ENCODE measurements at places on chromosomes 2 and 18.

DNA sequence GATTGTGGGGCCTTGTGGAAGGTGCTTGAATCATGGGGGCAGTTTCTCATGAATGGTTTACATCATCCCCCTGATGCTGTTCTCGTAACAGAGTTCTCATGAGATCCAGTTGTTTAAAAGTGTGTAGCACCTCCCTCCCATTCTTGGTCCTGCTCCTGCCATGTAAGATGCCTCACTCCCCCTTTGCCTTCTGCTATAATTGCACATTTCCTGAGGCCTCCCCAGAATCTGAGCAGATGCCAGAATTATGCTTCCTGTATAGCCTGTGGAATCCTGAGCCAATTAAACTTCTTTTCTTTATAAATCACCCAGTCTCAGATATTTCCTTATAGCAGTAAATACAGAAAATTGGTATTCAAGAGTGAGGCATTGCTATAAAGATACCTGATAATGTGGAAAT is 15.6 kb upstream of the WDR75 start:
- DNase-seq = no peak

DNA sequence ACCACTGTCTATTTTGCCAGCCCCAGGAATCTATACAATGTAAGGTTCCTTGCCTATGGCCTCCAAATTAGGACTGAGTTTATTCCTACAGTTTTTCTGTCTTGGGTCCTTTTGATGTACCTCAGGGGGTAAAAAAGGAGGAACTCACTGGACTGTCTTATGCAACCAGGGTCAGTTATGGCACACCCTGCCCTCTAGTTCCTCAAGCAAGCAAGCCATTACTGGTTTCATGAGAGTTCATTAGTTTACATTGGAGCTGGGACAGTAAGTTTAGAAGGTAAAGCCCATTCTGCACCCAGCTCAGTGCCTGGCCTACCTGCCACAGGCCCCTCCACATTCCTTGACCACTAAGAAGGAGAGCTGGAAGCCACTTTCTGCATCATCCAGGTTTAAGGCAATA is 68.7 kb upstream of the WIPF1 start:
- no peak for DNase-seq

- DNase-seq = no peak
Measured at GRCh38 chr2:219071131-219071816, 10.6 kb upstream of the IHH start.

GRCh38 chr2:159468257-159468656 is 148.1 kb downstream of the BAZ2B start:
- DNase-seq = no peak

GRCh38 chr18:2900684-2901422 is 54.0 kb downstream of the EMILIN2 start:
- DNase-seq = no peak

- DNase-seq = no peak
Measured at GRCh38 chr2:233250985-233251305, 528 bp upstream of the ATG16L1 start.

GRCh38 chr2:137118140-137118539 is 352.8 kb downstream of the THSD7B start:
- DNase-seq = no peak

GRCh38 chr18:74446178-74446577 is 10.9 kb downstream of the DIPK1C start:
- no peak for DNase-seq

- DNase-seq = no peak
Measured at GRCh38 chr2:50529600-50530218, 502.2 kb downstream of the NRXN1 start.

- no peak for DNase-seq
Measured at GRCh38 chr2:16125614-16126516, 185.5 kb downstream of the MYCN start.

DNA sequence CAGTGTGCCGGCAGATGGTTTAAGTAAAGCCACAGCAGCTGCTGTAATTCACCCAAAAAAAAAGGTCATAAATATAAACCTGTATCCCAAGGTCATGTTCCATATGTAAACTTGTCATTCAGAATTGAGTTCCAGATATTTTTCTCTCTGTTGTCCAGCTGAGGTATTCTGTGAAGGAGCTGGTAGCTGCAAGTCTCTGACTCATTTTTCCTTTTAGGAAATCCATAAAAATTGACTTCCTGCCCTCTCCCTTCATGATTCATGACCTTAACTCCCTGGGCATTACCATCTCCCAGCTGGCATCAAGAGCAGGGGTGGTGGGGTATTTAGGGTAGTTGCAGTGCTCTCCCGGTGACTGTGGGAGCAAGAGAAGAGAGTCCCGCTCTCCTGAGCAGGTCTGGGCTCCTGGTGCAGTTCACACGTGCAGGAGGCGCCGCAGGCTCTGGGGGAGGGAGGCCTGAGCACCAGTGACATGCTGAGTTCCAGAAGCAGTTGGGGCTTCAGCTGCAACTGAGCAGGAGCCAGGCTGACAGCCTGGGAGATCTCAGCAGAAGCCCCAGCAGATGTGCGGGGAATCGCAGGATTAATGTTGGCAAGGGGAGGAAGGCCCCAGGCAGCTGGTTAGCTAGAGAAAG is 192.6 kb downstream of the MGAT5 start:
- no peak for DNase-seq

GRCh38 chr2:176088048-176088936 is 4.2 kb upstream of the HOXD13 start:
- DNase-seq = no peak

GRCh38 chr2:10036095-10036884 is 7.1 kb upstream of the KLF11 start:
- DNase-seq = peak; percentile 50

GRCh38 chr2:200378652-200379290 is 72.3 kb downstream of the SPATS2L start:
- DNase-seq = no peak

- no peak for DNase-seq
Measured at GRCh38 chr2:224934526-224935188, 107.6 kb downstream of the DOCK10 start.

DNA sequence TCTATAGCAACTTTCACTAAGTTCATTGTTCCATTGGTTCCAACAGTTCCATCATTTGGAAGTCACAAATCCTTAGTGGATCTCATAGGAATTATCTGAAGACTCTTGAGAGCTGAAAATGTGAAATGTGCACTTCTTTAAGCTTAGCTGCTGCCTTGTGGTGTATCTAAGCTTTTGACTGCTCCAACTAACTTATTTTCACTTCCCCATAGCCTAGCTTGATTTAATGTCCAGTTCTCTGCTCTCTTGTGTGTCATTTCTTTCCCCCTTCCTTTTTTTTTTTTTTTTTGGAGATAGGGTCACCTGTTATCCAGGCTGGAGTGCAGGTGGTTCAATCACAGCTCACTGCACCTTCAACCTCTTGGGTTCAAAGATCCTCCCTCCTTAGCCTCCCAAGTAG is 34.9 kb upstream of the CD302 start:
- DNase-seq = no peak

DNA sequence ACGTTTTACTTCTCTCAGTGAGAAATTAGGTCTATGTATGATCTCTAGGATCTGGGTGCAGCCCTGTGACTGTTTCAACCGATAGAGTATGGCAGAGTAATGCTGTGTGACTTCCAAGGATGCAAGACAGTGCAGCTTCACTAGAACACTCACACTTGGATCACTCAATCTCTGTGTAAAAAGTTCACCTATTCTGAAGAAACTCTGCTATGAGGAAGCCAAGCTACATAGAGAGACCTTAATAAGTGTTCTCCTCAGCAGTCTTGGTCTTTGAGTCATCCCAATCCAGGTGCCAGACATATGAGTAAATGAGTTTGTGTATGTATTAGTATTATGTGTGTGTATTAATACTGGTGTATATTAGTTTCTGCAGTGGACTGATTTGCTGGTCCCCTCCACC is 335.0 kb downstream of the NR4A2 start:
- DNase-seq = no peak

- DNase-seq = no peak
Measured at GRCh38 chr18:21262979-21263378, 20.9 kb downstream of the GREB1L start.

DNA sequence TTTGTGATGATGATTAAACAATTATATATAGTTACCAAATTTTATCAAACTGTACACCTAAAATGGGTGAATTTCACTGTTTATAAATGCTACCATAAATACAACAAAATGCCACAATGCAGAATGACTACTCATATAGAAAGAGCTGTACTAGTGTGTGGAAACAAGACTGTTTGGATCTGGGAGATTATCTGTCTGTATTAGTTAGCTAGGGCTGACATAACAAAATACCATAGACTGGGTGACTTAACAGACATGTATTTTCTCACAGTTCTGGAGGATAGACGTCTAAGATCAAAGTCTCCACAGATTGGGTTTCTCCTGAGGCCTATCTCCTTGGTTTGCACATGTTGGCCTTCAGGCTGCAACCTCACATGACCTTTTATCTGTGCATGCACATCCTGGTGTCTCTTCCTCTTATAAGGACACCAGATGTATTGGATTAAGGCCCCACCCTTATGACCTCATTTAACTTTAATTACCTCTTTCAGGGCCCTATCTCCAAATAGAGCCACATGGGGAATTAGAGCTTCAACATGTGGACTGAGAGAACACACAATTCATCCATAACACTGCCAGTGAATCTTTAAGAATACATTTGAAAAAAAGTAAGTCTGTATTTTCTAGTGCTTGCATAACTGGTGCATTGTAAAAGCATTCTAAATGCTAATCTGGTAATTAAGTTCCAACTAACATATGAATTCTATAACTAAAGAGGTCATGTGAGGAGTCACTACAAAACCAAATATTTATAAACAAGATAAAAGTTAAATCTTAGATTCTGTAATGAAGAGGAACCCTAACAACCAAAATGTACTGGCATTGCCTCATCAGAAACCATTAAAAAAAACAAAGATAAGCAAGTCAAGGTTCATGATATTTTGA is 699.6 kb downstream of the NYAP2 start:
- DNase-seq = no peak

GRCh38 chr18:78765142-78765541 is 214.5 kb upstream of the SALL3 start:
- no peak for DNase-seq

Measured in stimulated activated naive CD4-positive, alpha-beta T cell treated with Interleukin-2 at 50 U/mL for 16 hours (primary cell).